ENCODE measurements at places on chromosomes 5 and 9.

- no peak for DNase-seq
Measured at GRCh38 chr5:175606409-175606808, 51.5 kb upstream of the HRH2 start.

DNA sequence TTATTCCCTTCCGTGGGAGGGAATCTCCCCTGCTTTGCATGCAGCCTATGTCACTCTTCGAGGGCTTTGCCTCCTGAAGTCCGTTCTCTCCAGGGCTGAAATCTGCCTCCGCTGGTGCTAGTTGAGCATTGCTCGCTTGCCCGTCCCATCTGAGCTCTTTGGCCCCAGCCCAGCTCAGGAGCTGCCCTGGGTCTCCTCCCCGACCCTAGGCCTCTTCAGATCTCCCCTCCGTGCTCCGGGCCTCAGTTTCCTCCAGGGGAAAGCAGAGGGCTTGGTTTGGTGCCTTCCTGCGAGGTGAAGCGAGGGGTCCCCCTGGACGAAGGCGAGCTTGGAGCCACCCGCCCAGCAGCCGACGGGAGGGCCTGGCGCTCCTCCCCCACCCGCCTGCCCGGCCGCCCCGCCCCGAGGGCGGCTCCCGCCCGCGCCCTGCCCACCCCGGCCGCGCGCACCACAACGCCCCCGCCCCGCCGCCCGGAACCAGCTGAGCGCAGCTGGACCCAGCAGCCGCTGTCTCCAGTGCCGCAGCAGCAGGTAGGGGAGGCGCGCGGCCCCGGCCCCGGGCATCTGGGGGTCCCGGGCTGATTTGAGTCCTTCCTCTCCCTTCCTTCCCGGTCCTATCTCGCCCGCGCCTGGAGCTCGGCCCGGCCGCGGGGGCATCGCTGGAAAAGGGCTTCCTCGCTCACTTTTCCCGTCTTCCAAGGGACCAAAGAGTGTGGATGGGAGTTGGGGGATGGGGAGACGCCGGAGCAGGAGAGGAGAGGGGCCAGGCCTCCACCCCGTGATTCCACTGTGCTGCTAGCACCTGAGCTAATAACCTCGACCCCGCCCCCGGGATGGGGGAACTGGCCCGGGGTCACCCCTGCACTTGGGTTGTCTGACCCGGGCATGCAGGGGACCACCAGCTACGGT, at the start of gene GSN:
TSS of gene GSN (plus strand) at position 474 of the 909 bp plus-strand sequence. CDS start 33,810 bp downstream, outside the sequence.
- no peak for DNase-seq

DNA sequence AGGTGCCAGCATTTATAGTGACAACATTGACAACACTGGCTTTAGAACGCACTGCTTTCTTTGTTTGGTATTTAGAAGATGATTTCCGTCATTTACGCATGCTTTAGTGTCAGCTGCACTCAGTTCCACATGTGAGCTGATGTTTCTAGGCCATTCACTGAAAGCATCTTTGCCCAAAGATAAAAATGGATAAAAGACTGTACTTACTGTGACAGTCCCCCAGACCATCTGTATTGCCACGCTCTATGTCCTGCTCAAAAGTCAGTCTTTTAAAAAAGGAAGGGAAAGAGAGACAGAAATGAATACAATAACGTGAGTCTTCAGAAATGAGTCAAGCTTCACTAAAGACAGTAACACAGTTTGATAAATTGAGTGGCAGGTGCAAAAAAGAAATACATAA, 99.3 kb downstream of the SEMA6A start:
- no peak for DNase-seq

- no peak for DNase-seq
Measured at GRCh38 chr5:84028093-84028492, 307.4 kb upstream of the HAPLN1 start.

GRCh38 chr9:116806075-116806474, 119.0 kb downstream of the TRIM32 start:
- no peak for DNase-seq

DNA sequence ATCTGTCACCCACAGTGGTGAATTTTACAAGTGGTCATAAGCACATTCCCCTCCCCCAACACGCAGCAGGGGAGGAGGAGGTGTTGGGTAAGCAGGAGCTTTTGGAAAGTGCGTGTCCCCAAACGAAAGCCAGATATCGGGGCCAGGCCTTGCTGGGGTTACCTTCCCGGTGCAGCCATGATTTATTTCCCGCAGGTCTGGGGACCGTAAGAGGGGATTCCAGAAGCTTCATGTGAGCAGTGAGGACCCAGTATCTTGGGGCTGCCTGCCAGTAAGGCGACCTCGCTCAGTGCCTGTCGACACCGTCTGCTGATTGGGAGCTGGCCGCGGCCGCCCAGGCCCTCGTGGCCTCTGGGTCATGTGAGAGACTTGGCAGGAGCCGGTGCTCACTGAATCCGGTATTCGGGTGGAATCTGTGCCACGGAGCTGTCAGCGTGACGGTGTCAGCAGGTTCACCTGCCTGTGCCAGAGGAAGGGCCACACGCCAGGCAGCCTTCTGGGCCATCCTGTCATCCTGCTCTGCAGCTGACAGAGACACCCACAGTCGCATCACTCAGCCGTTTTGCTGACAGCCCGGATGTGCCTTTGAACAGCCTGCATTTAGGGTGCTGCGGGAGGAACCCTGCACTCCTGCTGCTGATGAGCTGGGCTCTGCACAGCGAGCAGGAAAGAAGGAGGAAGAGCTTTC, 37.3 kb downstream of the SEC61B start:
- no peak for DNase-seq

GRCh38 chr5:173293817-173294672, 34.2 kb downstream of the STC2 start:
- DNase-seq, result peak; percentile 67

- no peak for DNase-seq
Measured at GRCh38 chr5:172834415-172835289, 601 bp downstream of the ERGIC1 start.

GRCh38 chr9:100426530-100427365, at the start of gene MSANTD3:
Gene MSANTD3 (plus strand): TSS chr9:100427143. CDS start chr9:100441939, 14,796 bp downstream.
- DNase-seq, result no peak

DNA sequence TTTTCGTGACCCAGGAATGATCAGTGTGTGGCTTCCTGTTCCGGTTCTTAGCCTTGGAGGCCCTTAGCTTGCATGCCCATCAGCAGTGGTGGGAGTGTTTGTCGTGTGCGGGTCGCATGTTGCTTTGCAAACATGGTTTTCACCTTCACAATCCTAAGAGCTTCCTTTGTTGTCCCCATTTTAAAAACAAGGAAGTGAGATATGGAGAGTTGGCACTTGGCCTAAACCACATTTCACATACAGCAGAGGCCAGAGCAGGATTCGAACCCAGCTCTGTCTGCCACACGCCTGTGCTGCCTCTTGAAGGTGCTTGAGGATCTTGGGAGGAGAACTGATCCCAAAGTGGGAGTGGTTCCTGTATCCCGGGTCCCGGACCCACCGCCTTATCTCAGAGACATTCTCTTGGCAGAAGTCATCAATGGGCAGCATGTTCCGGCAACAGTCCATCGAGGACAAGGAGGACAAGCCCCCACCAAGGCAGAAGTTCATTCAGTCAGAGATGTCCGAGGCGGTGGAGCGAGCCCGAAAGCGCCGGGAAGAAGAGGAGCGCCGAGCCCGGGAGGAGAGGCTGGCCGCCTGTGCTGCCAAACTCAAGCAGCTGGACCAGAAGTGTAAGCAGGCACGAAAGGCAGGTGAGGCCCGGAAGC, 38.2 kb upstream of the POMT1 start:
- DNase-seq, result no peak
